ENCODE measurements at places on chromosomes 2 and 18.

- DNase-seq, result no peak
These were observed 322.9 kb downstream of the GALR1 start for GRCh38 chr18:77572537-77572936.

GRCh38 chr2:172842511-172843265 lies 107.0 kb downstream of the RAPGEF4 start:
- no peak for DNase-seq

- no peak for DNase-seq
These were observed 37.5 kb downstream of the FASTKD2 start for GRCh38 chr2:206802654-206803514.

GRCh38 chr2:217975626-217976025 lies 27.2 kb downstream of the TNS1 start:
- no peak for DNase-seq

DNA sequence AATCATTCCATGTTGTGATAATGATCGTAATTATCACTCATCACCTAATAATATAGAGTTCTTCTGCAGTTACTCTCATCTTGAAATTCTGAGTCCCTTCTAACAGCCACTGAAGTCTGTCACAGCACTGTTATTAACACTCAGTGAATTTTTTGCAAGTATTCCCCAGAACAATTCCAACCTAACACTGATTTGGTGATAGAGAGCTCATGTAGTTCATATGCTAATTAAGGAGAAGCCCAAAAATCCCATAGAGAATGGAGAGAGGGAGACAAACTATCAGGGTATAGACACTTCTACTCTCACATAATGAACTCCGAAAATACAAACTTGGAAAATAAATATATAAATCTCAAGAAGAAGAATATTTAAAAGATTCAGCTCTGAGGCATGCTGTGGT lies 1253.4 kb upstream of the NXPH2 start:
- no peak for DNase-seq

DNA sequence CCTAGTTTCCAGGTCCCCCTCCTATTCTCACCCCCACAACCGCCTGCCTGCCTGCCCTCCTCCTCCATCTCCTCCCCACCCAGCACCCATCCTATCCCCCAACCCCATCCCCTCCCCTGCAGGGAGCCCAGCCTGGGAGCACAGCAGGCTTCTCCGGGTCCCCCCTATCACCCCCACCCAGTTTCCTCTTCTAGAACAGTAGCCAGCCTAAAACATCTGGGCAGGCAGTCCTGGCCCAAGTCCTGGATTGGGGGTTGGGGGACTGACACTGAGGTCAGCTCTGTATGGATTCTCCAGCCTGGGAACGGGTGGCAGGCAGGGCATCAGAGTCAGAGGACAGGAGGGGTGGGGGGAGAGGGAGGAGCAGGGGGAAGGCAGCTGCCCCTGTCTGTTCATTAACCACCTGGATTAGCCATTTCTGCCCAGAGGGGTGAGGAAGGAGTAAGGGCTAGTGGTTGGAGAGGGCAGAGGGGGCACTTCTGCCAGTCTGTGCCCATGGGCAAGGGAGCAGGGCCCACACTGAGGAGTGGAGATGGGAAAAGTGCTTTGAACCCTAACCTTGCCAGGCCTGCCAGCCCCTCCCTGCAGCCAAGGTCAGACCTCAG lies 60.0 kb downstream of the TNS1 start:
- DNase-seq, result no peak
